Left ventricle myocardium superior (tissue), 1 donor: ENCODE measurements at places on chromosomes 1 and 21. TPM values are rescaled to one million over a fixed set of nuclear protein-coding genes. Genes with fewer than 3 reads are reported as not detected.

Gene OR6F1
- total RNA-seq, result not detected

Gene KLF17
- not detected for total RNA-seq

Gene CLEC20A
- total RNA-seq, result not detected

Gene TSPAN1
- 0.72 TPM for total RNA-seq

Gene GBP2
- total RNA-seq, result 12.2 TPM

Gene IVL
- not detected for total RNA-seq

Gene CDC42SE1
- total RNA-seq, result 27.2 TPM

DNA sequence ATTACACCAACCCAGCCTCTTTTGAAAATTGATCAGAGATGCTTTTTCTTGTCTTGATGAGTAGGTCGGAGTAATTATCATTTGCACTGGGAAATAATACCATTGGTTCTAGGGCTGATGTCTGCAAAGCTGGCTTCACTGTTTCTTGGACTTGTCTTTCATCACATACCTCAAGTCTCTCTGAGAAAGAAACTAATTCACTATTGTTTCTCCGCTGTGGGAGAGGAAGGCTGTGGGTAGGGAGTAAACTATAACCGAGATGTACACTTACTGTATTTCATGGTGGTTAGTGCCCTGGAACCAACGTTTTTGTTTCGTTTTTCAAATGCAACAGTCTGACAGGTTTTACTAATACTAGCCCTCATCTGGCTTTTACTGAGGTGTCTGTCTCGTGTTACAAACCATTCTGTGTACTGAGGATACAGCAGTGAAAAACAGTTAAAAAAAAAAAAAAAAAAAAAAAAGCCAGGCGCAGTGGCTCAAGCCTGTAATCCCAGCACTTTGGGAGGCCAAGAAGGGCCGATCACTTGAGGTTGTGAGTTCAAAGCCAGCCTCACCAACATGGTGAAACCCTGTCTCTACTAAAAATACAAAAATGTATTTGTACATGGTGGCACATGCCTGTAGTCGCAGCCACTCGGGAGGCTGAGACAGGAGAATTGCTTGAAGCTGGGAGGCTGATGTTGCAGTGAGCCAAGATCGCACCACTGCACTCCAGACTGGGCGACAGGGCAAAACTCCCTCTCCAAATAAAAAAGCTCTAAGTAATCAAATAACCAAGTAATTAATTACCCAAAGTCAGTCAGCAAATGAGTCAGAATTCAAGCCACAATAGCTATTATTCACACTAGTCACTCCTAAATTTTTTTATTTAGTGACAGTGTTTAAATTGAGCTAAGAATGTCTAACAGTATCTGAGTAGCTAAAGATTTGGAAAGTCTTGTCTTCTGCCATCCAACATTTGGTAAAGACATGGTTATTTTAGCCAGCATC lies 23.3 kb downstream of the TOMM20 start:
- DNase-seq, result no peak

DNA sequence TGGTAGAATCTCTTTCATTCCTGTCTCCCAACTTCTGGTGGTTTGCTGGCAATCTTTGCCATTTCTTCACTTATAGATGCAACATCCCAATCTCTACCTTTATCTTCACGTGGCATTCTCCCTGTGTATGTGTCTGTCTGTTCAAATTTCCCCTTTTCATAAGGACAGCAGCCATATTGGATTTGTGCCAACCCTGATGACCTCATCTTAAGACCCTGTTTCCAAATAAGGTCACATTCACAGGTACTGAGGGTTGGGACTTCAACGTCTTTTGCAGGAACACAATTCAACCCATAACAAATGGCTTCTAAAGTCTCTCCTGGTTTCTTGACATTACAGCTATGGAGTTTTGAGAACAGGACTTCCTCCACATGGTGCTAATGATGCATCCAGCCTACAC lies 84.5 kb upstream of the OLIG2 start:
- no peak for DNase-seq

GRCh38 chr1:176857632-176858031 lies 306.9 kb downstream of the ASTN1 start:
- DNase-seq, result no peak

- DNase-seq, result no peak
Observed at GRCh38 chr1:190738317-190738716, 260.7 kb upstream of the BRINP3 start.

- DNase-seq, result no peak
Observed at GRCh38 chr1:232797856-232798510, 7.2 kb upstream of the MAP10 start.

DNA sequence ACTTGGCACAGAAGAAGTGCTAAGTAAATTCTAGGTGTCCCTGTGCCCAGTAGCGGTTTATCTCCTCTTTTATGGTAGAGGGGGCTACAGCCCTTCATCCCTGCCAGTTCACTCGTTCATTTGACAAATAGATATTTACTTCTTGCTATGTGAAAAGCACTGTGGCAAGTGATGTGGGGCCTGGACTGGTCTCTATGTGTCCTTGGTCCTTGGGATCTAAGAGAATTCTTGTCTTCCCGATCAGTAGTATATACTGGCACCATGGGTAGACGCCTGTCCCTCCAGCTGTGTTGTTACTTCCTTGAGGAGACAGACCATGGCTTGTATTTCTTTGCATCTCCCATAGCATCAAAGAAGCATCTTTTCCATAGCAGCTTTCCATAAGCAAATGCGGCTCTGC lies 29.7 kb downstream of the EIF2D start:
- no peak for DNase-seq

GRCh38 chr1:22861764-22862440 lies 110.8 kb downstream of the LACTBL1 start:
- peak; percentile 49 for DNase-seq

- DNase-seq, result no peak
Observed at GRCh38 chr1:209667708-209668107, 7.5 kb upstream of the G0S2 start.

- no peak for DNase-seq
Observed at GRCh38 chr1:207981976-207982375, 71.1 kb upstream of the CD34 start.

DNA sequence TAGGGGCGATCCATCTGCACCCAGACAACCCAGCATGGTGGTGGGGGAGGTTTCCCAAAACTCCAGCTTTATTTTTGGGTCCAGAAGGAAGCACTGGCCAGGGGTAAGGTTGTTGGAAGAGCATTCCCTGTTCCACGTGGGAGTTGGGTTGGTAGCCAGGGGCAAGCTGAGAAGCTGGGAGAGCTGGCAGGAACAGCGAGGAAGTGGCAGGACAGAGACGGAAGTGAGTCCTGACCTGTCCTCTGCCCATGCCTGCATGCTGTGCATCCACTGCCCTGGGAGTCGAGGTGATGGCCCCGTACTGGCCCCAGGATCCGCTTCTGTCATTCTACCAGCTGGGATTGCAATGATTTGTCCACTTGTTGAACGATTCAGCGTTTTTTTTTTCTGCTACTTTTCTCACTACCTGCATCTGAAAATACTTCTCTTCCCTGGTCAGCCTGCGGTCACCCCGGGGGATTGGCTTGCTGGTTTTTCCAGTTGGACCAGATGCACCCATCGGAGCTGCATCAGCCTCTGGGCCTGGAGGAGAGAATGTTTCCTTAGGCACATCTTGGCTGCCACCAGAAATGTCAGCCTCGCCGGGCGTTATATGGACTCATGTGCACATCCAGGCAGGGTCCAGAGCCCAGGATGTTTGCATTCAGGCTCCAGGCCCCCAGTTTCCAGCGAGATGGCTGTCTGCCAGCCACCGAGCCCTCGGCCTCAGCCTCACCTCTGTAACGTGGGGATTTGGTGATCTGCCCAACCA lies 28.3 kb upstream of the TMPRSS2 start:
- DNase-seq, result no peak

- no peak for DNase-seq
Observed at GRCh38 chr21:23886828-23887724, 1720.2 kb downstream of the MRPL39 start.
